ENCODE measurements at places on chromosomes 6 and 20.

- no peak for DNase-seq
Measured at GRCh38 chr6:106064142-106064541, 22.0 kb upstream of the PRDM1 start.

GRCh38 chr6:156620331-156620730 is 156.8 kb upstream of the ARID1B start:
- DNase-seq: no peak

DNA sequence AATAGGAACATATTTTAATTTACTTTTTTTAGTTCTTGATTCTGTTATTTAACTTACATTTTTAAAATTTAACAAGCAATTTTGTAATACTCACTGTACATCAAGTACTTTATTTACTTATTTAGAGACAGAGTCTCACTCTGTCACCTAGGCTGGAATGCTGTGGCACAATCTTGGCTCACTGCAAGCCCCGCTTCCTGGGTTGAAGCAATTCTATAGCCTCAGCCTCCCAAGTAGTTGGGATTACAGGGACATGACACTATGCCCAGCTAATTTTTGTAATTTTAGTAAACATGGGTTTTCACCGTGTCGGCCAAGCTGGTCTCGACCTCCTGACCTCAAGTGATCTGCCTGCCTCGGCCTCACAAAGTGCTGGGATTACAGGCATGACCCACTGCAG is 7.0 kb downstream of the BTN3A3 start:
- DNase-seq: no peak

DNA sequence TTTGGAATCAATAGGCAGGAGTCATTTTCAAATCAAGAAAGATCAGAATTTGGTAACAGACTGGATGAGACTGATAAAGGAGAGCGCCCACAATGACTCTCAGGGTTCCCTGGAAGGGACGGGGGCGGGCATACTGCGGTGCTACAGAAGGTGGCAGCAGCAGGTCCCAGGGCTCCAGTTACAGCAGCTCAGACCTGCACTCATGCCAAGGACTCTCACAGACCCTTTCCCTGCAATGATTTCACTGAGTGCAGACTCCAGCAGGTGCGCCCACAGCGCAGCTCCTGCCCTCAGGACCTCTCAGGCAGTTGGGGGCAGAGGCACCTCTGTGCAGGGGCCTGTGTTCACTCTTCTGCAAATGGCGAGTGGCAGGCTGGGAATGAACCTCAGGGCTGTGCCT is 359.8 kb downstream of the ZFAND3 start:
- DNase-seq: no peak

GRCh38 chr20:61048302-61048701 is 203.8 kb upstream of the CDH4 start:
- DNase-seq: no peak

- no peak for DNase-seq
Measured at GRCh38 chr6:166640342-166641043, 13.4 kb upstream of the RPS6KA2 start.

DNA sequence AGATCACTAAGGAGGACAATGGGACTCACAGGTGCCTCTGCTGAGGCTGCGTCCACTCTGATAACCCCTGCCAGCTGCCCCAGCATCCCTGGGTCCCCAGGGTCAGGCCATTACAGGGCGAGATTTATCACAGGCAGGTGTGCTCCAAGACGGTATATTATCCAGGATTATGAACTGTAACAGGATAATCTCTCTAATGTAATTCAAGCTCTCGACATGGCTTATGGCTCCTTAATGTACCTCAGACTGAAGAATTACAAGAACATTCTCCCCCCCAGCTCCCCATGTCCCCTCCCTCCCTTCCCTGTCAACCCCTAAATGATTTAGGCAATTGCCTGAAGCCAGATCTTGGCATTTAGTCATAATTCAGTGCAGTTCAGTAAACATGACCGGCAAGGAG is 86.8 kb downstream of the NCR2 start:
- DNase-seq: no peak

- DNase-seq: peak; percentile 13
Measured at GRCh38 chr6:53066077-53066417, 843 bp downstream of the FBXO9 start.

DNA sequence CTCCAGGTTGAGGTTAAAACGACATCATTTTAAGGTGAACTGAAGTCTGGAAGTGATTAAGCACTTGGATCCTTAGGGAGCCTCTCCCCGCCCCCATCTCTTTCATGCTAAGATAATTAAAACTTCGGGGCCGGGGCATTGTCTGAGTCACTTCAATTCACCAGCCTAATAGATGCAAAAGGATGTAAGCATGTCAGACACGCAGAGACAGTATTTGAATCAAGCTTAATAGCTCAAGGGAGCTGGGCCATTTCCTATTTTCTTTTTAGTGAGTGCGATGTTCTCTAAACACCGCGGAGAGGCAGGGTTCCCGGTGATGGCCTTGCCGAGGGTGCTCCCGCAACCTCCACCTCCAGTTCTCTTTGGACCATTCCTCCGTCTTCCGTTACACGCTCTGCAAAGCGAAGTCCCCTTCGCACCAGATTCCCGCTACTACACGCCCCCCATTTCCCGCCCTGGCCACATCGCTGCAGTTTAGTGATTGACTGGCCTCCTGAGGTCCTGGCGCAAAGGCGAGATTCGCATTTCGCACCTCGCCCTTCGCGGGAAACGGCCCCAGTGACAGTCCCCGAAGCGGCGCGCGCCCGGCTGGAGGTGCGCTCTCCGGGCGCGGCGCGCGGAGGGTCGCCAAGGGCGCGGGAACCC is 516 bp upstream of the IRF4 start:
- no peak for DNase-seq

- DNase-seq: no peak
Measured at GRCh38 chr6:112660626-112661025, 313.5 kb downstream of the RFPL4B start.

DNA sequence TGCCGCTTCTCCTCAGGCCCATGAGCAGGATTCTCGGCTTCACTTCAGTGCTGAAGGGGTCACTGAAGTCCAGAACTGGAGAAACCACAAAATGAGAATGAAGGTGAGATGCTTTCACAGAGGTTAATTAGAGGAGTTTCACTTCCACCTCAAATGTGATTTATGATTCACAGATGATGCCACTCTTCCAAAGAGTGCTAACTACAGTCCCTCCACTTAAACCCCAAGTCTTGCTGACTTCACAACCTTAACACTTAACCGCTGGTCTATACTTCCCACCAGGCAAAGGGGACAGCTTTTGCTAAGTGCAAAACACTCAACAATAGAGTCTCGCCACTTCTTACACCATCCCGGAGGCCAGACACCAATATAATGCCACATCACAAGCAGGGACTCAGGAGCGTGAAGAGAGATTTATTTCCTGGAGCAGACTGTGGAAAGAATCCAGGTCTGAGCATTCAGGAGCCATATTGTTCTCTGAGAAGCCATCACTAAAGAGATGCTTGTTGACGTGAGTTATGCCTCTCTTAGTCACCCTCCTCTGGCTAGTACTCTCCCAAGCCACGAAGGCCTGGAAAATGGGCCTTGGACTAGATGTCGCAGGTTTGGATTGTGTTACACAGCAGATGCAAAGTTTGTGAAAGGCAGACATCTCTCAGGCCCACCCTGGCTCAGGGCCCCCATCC is 24.4 kb downstream of the RRAGD start:
- DNase-seq: no peak

GRCh38 chr6:34745277-34746103 is 11.8 kb upstream of the SNRPC start:
- no peak for DNase-seq

DNA sequence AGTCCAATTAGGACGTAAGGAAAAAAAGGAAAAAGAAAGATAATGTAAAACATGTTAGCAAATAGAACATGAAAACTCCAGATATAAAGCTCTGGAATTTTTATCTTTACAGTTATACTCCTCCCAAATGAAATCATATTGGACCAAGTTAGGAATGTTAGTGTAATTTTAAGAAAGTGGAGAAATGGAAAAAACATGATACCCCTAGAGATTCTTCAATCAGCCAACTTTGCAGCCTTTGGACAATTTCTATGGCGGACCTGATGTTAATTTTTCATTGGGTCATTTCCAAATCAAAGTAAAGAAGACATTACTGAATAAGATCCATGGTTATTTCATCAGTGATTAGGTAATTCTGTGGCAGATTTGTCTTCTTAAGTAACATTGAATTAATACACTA is 748.7 kb downstream of the RFPL4B start:
- no peak for DNase-seq

DNA sequence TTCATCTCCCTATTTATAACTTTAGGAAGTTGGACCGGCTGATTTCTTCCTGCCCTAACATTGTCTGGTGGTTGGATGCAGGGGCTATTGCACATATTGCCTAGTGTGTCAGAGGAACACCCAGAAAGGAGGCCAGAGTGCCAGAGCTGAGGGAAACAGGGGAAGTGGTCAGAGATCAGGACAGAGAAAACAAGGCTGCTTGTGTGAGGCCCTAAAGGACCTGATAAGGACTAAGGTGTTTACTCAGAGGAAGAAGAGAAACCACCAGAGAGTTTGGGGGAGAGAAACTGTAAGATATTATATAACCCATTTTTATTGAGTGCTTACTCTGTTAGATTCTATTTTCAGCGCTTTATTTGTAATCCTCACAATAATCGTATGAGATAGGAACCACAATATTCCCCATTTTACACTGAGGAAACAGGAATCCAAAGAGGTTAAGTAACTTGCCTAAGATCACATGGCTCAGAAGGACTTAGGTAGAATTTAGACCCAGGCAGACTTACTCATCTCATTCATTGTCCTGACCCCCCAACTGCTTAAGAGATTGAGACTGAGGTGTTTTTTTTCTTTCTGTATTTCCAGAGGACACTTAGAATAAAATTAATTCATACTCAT is 54.0 kb upstream of the REV3L start:
- no peak for DNase-seq

DNA sequence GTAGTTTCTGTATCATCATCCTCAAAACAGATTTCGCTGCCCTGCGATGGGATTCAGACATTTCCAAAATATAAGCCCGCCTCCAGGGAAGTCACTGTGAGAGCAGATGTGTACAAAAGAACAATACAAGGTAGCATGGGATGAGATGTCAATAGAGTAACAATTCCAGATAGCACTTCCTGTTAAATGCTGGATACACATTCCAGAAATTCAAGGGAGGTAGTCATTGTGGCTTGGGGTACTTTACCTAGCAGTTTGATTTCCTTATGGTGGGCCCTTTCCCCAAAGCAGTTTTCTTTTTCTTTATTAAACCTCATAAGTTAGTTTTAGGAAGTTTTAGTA is 2.5 kb downstream of the RNF217 start:
- DNase-seq: no peak

DNA sequence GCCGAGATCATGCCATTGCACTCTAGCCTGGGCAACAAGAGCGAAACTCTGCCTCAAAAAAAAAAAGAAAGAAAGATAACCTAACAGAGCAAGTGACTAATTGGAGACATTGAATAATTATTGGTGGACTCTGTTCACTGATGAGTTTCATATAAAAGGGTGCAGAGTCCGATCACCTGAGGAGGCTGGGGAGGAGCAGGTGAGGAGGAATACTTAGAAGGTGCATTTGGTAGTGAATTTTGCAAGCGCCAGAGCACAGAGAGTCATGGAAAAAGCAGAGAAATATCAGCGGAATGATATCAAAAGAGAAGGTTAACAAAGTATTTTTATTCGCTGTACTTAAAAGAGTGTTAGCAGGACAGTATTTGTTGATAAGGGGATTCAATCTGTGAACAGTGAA is 44.4 kb downstream of the CD2AP start:
- no peak for DNase-seq

DNA sequence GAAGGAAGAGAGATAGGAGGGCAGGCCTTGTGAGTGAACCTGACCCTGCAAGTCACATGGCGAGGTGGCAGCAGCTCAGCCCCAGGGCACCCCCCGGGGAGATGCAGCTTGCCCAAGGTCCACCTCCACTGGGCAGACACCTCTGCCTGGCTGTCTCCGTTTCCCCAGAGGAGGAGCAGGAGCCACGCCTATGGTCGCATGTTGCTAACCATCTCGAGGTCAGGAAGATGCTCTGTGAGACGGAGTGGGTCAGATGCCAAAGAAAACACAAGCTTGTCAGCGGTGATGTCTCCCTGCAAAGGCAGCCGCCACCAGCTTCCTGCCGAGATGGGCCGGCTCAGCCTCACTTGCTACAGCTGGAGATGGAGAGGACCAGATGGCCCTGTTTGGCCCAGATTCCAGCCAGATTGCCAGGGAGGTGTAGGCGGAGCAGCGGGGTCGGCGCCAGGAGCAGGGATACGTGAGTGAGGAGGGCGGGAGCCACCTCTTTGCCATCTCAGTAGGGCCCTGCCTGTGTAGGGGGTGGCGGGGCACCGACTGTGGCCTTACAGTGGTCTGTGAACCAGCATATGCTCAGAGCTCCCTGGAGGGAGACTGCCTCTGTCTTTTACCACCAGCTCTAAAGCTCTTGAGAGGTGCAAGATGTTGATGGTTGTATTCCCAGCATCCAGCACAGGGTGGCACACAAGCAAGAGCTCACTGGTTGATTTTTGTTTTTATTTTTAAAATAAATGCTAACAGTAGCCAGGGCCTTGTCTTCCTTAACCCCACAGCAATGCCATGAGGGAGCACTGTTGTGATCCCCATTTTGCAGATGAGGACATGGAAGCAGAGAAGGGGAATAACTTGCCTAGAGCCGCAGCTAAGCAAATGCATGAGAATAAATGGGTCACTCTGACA is 42.9 kb upstream of the FAM83D start:
- peak; percentile 34 for DNase-seq

DNA sequence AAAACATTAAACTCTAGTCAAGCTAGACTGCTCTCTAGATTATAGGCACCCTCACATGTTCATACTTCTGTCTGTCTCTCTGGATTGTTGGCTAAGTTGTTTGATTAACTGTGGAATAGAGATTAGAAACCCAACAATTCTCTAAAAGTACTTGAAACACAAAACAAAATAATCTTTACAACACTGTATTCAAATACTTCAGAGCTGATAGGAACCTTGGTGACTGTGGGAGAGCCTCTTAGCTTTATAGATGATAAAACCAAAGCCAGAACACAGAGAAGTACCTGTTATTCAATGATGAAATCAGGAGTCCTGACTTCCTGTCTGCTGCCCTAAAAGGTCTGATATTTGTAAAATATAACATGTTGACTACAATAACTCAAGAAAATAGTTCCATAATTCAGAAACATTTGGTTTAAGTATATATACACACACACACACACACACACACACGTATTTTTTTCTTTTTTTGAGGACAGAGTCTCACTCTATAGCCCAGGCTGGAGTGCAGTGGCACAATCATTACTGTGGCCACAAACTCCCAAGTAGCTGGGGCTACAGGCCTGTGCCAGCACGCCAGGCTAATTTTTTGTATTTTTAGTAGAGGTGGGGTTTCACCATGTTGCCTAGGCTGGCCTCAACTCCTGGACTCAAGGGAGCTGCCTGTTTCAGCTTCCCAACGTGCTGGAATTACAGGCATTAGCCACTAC is 222.0 kb downstream of the FUT9 start:
- no peak for DNase-seq

- no peak for DNase-seq
Measured at GRCh38 chr6:115891111-115891669, 169.5 kb downstream of the FRK start.

GRCh38 chr20:57415771-57416170 is 24.6 kb downstream of the RBM38 start:
- DNase-seq: no peak

DNA sequence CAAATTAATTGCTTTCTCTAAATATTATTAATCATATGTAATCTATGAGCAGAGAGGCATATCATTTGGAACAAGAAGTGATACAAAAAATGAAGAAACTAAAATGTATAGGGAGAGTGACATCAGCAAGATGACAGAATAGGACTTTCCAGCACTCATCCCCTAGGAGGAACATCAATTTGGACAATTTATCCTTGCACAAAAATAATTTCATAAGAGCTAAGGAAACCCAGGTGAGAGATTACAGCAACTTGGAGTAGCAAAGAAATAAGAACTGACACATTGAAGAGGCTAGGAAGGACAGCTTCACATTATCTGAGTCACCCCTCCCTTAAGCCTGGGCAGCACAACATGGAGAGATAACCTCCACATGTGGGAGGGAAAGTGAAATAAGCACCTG is 347.5 kb downstream of the MAFB start:
- no peak for DNase-seq

All from activated gamma-delta T cell treated with Interleukin-2 at 50 U/mL for 16 hours (primary cell).